ENCODE measurements at places on chromosomes 1 and 21. TPM values are rescaled to one million over a fixed set of nuclear protein-coding genes. Genes with fewer than 3 reads are reported as not detected.

ATP1A4 gene
- total RNA-seq = not detected

HCRTR1 gene
- 0.22 TPM for total RNA-seq

GRCh38 chr1:16386454-16387113 lies 19.5 kb downstream of the SZRD1 start:
- peaks cover 70% of the 10 kb centered on the region for H3K4me1 ChIP-seq
- no peak for DNase-seq
- H3K27me3 ChIP-seq = no peaks in the 10 kb centered on the region
- no peak overlapping the region for H3K4me3 ChIP-seq
- H3K36me3 ChIP-seq = no peaks in the 10 kb centered on the region

DNA sequence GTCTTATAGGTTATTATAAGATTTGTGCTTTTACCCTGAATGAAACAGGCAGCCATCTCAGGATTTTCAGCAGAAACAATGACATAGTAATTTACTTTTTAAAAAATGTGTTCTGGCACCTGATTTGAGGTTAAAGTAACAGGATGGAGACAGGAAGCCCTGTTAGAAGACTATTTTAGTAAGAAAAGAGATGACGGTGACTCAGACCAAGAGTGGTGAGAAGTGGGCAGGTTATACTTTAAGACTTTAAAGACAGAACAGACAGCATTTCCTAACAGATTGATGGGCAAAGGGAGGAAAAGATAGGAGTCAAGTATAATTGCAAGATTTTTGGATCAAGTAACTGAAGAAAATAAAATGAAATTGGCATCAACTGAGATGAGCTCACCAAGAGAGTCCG lies 436.8 kb upstream of the NR5A2 start:
- H3K36me3 ChIP-seq = no peaks in the 10 kb centered on the region
- no peak overlapping the region for H3K27ac ChIP-seq
- no peak overlapping the region for H3K4me3 ChIP-seq
- no peaks in the 10 kb centered on the region for H3K4me1 ChIP-seq

DNA sequence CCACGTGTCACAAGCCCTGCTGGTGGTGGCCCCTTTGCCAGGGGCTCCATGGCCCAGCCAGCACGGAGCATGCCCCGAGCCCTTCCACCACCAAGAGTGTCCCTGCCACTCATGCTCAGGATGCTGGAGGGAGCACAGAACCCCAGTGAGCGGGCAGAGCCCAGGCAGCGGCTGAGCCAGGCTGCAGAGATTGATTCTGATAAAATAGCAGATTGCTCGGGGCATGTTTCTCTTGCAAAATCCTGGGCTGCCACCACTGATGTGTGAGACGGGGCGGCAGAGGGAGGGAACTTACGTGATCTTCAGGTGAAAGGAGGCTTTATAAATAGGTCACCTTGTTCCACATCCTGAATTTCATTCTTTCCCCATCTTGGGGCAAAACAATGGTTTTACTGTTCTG lies 53.2 kb downstream of the SPSB1 start:
- H3K4me1 ChIP-seq = peaks cover 61% of the 10 kb centered on the region
- no peak for DNase-seq
- H3K27ac ChIP-seq = peak overlapping the region; percentile 12
- H3K36me3 ChIP-seq = no peaks in the 10 kb centered on the region

Data from esophagus squamous epithelium (tissue), 5 donors.